ENCODE measurements at places on chromosomes 5 and 9.

GRCh38 chr5:151205411-151205810 lies 18.5 kb downstream of the CCDC69 start:
- no peak for DNase-seq

GRCh38 chr5:63125862-63126261 lies 547.2 kb downstream of the LRRC70 start:
- no peak for DNase-seq

GRCh38 chr5:140142856-140143255 lies 17.1 kb downstream of the IGIP start:
- no peak for DNase-seq

DNA sequence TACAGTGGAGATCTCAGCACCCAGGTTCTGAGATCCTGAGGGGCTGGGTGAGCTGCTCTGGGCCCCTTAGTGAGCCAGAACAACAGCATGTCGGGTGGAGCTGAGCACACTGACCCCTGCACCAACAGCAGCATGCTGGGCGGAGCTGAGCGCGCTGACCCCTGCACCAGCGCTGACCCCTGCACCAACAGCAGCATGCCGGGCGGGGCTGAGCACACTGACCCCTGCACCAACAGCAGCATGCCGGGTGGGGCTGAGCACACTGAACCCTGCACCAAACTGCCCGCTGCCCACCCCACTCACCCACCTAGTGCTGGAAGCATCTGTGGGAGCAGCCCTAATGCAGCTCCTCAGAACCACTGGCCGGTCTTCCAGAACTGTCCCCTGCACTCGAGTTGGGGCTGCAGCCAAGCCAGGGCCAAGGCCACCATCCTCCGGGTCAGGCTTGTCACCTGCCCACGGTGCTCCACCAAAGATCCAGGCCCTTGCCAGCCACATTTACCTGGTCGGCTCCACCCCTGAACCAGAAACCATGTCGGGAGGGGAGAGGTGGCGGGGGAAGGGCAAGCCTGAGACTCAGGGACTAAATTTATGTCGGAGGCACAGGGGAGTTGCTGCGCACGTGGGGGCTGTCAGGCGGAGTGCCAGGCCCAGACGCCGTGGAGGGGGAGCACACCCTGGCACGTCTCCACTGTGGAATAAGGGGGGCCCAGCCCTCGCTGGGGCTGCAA lies 80.3 kb downstream of the ADAMTS2 start:
- DNase-seq, result no peak

- no peak for DNase-seq
These were observed 173.6 kb downstream of the ARL15 start for GRCh38 chr5:54136516-54137440.

- DNase-seq, result no peak
These were observed 43.7 kb upstream of the TTC1 start for GRCh38 chr5:159965031-159965837.

- no peak for DNase-seq
These were observed 149.4 kb downstream of the C5orf15 start for GRCh38 chr5:133818869-133819600.

DNA sequence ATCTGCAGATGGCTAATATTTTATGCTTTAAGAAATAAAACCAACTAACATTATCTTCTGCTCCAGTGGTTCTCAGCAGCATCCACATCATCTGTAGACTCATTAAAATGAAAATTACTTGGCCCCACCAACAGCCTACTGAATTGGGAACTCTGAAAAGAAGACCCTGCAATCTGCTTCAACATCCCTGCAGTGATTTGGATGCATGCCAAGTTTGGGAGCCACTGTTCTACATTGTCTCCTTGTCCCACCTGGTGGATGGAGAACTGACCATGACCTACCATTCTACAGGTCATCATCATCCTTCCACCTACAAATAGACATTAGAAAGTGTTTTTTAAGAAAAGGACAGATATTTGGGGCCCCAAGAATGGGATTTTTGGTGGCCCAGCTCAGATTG lies 71.1 kb downstream of the ACER2 start:
- DNase-seq, result no peak

DNA sequence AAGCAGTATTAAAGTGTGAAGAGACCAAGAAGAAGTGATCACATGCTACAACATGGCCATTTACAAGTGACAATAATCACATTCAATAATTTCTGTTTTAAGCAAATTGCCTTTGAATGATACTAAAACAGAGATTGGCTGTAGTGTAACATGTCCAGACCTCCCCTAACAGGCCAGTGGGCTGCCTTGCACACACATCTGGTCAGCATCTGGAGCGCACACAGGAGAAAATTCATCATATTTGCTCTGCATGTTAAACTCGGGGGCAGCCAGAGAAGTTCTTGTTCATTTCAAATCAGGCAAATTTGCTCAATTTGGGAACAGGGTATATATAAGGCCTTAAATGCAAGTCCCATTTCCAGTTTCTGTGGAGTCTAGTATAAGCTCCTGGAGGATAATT lies 111.1 kb upstream of the FBXL7 start:
- DNase-seq, result no peak

DNA sequence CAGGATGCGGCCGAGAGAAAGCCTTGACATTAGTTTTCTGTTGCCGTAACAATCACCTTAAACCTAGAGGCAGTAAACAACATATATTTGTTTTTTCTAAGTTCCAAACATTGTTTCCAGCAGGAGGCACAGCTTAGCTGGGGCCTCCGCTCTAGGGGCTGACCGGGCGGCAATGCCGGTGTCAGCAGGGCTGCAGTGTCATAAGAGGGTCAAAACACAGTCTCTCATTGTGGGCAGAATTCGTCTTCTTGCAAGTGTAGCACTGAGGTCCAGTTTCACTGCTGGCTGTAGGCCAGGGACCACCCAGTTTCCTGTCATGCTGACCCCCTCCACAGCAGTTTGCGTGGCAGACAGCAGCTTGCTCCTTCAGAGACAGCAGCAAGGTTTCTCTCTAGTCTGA lies 186.2 kb downstream of the PJA2 start:
- no peak for DNase-seq

- DNase-seq, result no peak
These were observed 174.5 kb upstream of the MAP1B start for GRCh38 chr5:71932655-71933338.

DNA sequence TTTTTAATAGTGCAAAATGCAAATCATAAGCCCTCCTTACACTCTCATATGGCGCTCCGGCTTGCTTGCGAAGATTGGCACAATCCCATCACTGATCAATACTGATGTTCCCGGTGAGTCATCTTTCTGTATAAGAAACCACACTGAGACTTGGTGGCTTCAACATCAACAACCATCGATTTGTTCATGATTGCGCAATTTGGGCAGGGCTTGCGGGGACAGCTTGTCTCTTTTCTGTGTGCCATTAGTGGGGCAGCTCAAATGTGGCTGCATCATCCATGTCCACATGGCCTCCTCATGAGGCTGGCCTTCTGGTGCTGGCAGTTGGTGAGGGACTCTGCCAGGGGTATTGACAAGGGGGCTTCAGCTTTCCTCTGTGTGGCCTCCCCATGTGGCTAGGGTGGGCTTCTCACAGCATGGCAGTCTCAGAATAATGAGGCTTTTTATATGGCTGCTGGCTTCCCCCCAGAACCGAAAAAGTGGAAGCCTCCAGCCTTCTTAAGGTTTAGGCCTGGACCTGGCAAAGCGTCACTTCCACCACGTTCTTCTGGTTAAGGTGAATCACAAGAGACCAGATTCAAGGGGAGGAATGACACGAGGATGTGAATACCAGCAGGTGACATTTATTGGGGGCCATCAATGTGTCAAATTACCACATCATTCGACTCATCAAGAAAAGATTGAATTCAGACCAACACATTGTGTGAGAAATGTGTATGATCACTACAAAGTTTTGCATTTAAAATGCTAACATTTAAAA lies 79.5 kb upstream of the NFIL3 start:
- no peak for DNase-seq

GRCh38 chr5:170751631-170752030 lies 31.9 kb upstream of the GABRP start:
- no peak for DNase-seq

- no peak for DNase-seq
These were observed 62.7 kb upstream of the UNC5A start for GRCh38 chr5:176747670-176748072.

GRCh38 chr5:54313311-54314270 lies 3.2 kb upstream of the ARL15 start:
- no peak for DNase-seq

GRCh38 chr5:179772351-179772750 lies 21.4 kb upstream of the LTC4S start:
- DNase-seq, result no peak

- no peak for DNase-seq
These were observed 20.9 kb downstream of the HSD17B4 start for GRCh38 chr5:119473241-119473640.

GRCh38 chr5:76180814-76181805 lies 97.9 kb downstream of the SV2C start:
- DNase-seq, result no peak

GRCh38 chr9:119009249-119009648 lies 360.0 kb downstream of the BRINP1 start:
- DNase-seq, result no peak

DNA sequence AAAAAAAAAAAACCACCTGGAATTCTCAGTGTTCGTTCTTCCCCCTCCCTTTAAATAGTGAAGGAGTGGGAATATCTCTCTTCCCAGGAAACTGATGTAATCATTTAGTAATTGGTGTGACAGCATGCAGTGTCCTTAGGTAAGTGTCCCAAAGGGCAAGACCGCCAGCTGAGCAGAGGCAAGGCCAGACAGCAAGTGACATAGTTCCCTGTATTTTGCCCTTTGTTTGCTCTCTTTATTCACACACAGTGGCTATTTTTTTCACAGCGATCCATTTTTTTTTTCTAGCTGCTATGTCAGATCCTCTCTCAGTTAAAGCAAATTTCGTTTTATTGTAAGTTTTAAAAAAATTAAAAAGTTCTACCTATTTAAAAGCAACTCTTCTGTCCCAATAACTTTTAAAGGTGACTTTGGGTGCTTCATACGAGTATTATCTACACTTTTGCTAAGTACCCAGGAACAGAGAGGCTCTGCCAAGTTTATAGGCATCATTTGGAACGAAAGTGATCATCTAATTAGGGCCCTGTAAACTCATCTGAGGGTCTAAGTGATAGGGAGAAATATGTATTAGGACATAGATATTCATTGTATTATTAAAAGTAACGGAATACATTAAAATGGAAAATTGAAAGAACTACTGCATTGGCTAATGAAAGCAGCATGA lies 98.2 kb upstream of the ALDH1A1 start:
- no peak for DNase-seq

Measured in activated T-cell treated with anti-CD3 and anti-CD28 coated beads for 1 hour (primary cell).